Activated naive CD8-positive, alpha-beta T cell treated with anti-CD3 and anti-CD28 coated beads, Interleukin-2, amount 10 ng/mL, durations not matched to agents 7 days and 5 days (primary cell): ENCODE measurements at places on chromosomes 3 and 15. TPM values are rescaled to one million over a fixed set of nuclear protein-coding genes. Genes with fewer than 3 reads are reported as not detected.

Gene APOD
- not detected for total RNA-seq

Gene PRSS50
- not detected for total RNA-seq

Gene ABHD5
- total RNA-seq = 9.2 TPM

Gene GATM
- 3.5 TPM for total RNA-seq

Gene ILDR1
- not detected for total RNA-seq

Gene CHRD
- not detected for total RNA-seq

Gene SMAD6
- 0.91 TPM for total RNA-seq

Gene UBAP1L
- total RNA-seq = 7.2 TPM

DNA sequence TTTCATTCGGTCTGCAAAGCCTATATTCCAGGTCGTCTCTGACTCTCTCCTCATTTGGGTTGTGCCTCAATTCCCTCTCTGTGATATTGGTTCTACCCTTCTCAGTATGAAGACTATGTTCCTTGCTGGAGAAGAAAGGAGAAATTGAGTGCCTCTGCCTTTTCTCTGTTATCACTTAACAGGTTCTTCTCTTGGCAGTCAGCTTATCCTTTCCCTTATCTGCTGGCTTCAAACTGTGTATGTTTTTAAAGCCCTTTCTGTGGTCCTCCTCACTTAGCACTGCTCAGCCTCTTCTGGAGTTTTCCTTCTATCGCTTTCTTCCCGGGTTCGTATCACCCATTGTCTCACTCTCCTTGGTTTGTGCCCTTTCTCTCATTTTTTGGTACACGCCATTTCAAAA is 65.3 kb upstream of the FSTL1 start:
- H3K36me3 ChIP-seq = no peaks in the 10 kb centered on the region
- peaks cover 12% of the 10 kb centered on the region for H3K27me3 ChIP-seq
- H3K4me1 ChIP-seq = no peaks in the 10 kb centered on the region
- DNase-seq = no peak
- no peak overlapping the region for H3K27ac ChIP-seq
- no peak overlapping the region for H3K4me3 ChIP-seq

- no peaks in the 10 kb centered on the region for H3K36me3 ChIP-seq
- no peak overlapping the region for H3K27ac ChIP-seq
- peaks cover 58% of the 10 kb centered on the region for H3K27me3 ChIP-seq
- no peak overlapping the region for H3K4me3 ChIP-seq
- no peak for DNase-seq
- H3K4me1 ChIP-seq = peaks cover 3% of the 10 kb centered on the region
Observed at GRCh38 chr3:134790065-134790464, 5.0 kb upstream of the EPHB1 start.

DNA sequence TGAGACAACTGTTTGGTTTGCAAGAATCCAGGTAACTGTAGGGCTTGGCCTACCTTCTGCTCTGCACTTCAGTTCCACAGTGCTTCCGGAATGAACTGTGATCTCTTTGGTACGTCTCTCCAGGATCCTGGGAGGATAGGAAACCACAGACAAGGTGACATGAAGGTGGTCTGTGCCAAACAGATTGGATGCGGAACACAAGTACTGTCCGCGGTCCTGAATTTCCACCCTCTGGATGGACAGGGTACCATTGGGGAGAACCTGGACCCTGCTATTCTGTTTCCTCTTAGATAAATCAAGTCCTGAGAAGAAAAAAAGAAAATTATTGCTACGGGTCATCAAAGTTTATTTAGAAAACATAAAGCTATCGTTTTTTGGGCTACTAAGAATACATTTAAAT is 17.3 kb downstream of the IGSF10 start:
- peaks cover 9% of the 10 kb centered on the region for H3K27me3 ChIP-seq
- no peaks in the 10 kb centered on the region for H3K4me1 ChIP-seq
- no peaks in the 10 kb centered on the region for H3K36me3 ChIP-seq
- H3K4me3 ChIP-seq = no peak overlapping the region

GRCh38 chr3:7144697-7145308 is 283.9 kb downstream of the GRM7 start:
- no peak for DNase-seq
- H3K27me3 ChIP-seq = no peaks in the 10 kb centered on the region
- H3K36me3 ChIP-seq = no peaks in the 10 kb centered on the region

DNA sequence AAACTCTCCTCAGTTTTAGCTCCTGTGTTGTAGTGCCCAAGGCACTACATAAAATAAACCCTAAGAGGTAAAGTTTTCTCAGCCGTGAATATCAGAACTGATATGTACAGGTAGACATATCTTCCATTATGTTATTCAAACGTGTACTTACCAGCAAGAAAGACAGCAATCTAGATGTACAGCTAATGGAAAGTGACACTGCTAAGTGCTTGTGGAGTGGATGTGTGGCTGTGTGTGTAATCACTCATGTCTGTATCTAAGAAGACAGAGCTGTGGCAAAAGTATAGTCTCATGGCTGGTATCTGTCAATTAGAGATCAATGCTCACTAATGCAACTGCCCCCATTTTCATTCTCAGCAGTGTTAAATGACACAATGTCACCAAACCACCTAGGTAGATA is 101.3 kb downstream of the FMN1 start:
- H3K27me3 ChIP-seq = peaks cover 5% of the 10 kb centered on the region
- H3K36me3 ChIP-seq = no peaks in the 10 kb centered on the region
- H3K4me3 ChIP-seq = no peak overlapping the region
- H3K4me1 ChIP-seq = no peaks in the 10 kb centered on the region

GRCh38 chr15:66462627-66463026 is 34.9 kb downstream of the SNAPC5 start:
- peaks cover 57% of the 10 kb centered on the region for H3K36me3 ChIP-seq
- no peak overlapping the region for H3K27ac ChIP-seq
- H3K4me3 ChIP-seq = no peak overlapping the region
- DNase-seq = no peak

- H3K36me3 ChIP-seq = no peaks in the 10 kb centered on the region
- no peak for DNase-seq
- H3K27ac ChIP-seq = no peak overlapping the region
- H3K27me3 ChIP-seq = no peaks in the 10 kb centered on the region
Observed at GRCh38 chr3:143507735-143508580, 340.3 kb downstream of the SLC9A9 start.

DNA sequence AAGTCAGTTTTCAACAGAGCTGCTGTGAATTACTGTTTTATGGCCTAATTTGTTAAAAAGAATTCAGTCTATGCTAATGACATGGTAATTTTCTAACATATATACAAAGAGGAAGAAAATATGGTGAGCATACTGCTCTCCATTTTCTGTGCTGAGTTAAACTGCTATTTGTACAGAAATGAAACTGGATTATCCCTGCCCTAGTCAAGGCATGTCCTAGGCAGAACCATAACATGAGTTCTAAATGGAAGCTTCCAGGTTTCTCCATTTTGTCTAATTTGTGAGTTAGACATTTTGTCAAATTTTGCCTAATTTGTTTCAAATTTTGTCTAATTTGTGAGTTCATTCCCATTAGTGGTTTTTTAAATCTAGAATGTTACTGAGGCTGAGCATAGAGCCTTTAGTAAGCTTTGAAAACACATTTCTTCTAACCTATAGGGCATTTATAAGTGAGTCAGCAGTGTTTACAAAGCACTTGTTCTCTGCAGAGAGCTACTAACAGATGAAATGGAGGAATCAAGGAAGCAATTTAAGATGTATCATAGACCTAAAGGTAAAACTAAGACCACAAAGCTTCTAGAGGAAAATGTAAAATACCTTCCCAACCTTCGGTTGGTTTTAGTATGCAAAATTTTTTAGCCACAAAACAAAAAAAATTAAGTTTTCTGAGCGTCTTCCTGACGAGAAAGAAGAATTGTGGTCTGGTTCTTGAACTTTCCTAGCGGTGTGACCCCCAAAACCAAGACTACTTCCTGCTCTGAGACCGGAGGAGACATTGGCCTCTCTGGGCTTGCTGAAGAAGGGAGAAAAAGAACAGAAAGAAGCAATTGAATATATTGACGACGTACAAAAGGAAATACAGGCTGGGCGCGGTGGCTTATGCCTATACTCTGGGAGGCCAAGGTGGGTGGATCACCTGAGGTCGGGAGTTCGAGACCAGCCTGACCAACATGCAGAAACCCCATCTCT is 9.8 kb downstream of the P2RY14 start:
- H3K4me1 ChIP-seq = peaks cover 48% of the 10 kb centered on the region
- peaks cover 8% of the 10 kb centered on the region for H3K36me3 ChIP-seq
- peak; percentile 59 for DNase-seq
- H3K27me3 ChIP-seq = no peaks in the 10 kb centered on the region
- H3K27ac ChIP-seq = peak overlapping the region; percentile 92

DNA sequence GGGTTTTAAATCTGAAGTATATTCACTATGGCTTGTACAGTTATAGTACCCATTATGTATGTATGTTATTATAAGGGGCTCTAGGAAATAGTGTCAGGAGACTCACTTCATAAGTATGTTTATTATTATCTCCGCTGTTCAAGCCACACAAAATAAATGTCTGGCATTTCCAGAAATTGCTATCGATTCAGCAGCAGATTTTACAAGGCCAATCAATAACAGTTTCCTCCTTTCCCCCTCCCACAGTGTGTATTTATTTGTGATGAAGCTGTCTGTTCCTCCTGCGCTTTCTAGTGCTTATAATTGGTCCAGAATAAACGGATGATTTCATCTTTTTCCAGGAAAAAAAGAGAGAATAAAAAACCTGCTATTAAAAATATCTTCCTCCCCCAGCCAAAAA is 134.2 kb upstream of the LPP start:
- H3K27me3 ChIP-seq = peaks cover 2% of the 10 kb centered on the region
- H3K4me1 ChIP-seq = peaks cover 3% of the 10 kb centered on the region
- H3K4me3 ChIP-seq = no peak overlapping the region
- H3K27ac ChIP-seq = no peak overlapping the region
- peaks cover 11% of the 10 kb centered on the region for H3K36me3 ChIP-seq

DNA sequence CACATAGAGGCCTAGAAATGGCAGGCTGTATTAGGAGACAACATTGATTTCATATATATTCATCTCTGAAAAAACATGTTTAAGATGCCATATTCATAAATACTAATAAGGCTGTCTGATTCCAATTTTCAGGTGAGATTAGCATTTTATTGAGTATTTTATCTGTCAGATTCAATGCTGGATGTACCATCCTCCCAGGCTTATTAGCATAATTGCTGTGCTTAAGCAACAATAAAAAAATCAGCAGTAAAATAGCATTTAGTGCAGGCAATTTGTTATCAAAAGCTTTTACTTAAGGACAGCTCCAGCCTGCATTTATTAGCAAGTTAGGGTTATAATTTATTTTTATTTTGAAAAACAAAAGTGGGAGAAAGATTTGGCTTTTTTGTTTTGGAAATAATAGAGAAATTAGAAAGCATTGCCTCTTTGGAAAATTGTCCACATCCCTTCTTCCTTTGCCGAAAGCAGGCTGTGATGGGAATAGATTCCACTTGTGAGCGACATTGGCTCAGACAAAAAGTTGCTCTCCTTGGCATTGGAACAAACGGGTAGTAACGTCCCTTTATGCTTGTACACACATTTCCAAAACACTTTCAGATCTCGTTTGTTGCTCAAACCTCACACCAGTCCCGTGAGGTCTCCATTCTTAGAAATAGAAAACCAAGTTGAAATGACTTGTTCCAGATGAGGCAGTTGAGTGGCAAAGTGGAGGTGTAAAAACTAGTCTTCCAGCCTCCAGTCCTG is 134.0 kb downstream of the LPP start:
- no peak overlapping the region for H3K4me3 ChIP-seq
- no peak for DNase-seq
- no peak overlapping the region for H3K27ac ChIP-seq
- H3K27me3 ChIP-seq = no peaks in the 10 kb centered on the region
- peaks cover 26% of the 10 kb centered on the region for H3K4me1 ChIP-seq
